Renal cortical epithelial cell (primary cell): ENCODE measurements at places on chromosomes 11 and 22.
A peak's percentile ranks its signal among the peaks of the same experiment; 100 is the strongest.

DNA sequence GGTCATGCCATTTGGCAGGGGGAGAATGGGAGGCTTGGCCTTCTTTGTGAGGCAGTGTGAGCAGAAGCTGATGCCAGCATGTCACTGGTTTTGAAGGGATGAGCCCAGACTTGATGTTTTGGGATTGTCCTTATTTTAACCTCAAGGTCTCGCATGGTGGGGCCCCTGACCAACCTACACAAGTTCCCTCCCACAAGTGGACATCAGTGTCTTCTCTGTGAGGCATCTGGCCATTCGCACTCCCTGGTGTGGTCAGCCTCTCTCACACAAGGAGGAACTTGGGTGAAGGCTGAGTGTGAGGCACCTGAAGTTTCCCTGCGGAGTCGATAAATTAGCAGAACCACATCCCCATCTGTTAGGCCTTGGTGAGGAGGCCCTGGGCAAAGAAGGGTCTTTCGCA lies 59.8 kb downstream of the TIMP3 start:
- no peak for DNase-seq

DNA sequence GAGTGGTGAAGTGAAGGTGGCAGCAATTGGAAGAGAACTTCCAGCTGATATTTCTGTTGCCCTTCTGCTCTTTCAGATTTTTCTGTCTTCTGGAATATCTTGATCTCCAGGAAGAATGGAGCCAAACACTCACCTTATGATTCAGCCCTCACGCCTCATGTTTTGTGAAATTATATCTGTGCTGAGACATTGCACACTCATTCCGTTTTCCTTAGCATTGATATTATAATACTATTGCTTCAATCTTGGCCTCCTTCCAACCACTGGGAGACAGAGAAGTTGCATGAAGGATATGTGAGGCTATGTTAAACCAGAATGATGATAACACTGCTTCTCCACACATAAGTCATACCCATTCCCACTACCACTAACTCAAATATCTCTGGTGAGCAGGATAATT lies 177.9 kb downstream of the ETS1 start:
- DNase-seq = no peak

- DNase-seq = peak; percentile 30
Measured at GRCh38 chr11:131624531-131624930, 254.1 kb downstream of the NTM start.

- no peak for DNase-seq
Measured at GRCh38 chr22:44625421-44625760, 76.6 kb upstream of the PRR5 start.

GRCh38 chr22:39084666-39085065 lies 7.6 kb downstream of the APOBEC3G start:
- no peak for DNase-seq
